ENCODE measurements at places on chromosomes 3 and 15.

GRCh38 chr3:186694288-186695032 lies 22.7 kb upstream of the KNG1 start:
- no peak for DNase-seq

- DNase-seq = no peak
Observed at GRCh38 chr3:103657756-103658155, 1222.9 kb downstream of the ZPLD1 start.

DNA sequence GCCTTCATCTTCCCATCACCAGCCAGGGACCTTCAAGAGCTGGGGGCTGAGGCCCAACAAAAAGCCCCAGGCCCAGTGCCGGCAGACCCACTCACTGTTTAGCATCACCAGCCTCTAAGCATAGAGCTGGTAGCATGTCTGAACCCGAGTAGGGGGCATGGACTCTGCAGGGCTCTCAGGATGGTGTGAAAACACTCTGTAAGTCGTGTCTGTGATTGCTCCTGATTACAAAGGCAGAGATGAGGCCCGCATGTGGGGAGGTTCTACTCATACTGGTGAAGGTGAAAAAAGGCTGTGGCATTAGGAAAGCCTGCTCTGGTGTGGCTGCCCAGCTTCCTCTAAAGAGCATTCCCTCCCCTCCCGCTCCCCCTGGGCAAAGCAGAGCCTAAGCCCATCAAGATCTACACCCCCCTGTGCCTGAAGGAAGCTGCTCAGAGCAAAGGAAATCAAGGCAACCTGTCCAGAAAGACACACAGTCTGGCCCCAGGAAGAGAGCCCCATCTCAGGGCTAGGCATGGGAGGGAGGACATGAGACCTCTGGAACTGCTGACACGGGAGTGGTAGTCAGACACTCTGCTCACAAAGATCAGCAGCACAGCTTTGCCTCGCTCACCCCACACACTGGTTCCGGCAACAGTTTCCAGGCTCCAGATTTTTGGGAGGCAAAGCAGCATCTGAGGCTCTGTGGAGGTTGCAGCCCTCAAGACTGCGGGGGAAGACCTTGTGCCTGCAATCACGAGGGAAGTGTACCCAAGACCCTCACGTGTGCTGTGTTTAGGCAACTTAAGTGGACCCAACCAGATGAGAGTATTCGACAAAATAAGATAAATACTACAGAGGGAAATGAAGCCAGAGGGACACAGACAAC lies 36.7 kb downstream of the CCDC12 start:
- no peak for DNase-seq

DNA sequence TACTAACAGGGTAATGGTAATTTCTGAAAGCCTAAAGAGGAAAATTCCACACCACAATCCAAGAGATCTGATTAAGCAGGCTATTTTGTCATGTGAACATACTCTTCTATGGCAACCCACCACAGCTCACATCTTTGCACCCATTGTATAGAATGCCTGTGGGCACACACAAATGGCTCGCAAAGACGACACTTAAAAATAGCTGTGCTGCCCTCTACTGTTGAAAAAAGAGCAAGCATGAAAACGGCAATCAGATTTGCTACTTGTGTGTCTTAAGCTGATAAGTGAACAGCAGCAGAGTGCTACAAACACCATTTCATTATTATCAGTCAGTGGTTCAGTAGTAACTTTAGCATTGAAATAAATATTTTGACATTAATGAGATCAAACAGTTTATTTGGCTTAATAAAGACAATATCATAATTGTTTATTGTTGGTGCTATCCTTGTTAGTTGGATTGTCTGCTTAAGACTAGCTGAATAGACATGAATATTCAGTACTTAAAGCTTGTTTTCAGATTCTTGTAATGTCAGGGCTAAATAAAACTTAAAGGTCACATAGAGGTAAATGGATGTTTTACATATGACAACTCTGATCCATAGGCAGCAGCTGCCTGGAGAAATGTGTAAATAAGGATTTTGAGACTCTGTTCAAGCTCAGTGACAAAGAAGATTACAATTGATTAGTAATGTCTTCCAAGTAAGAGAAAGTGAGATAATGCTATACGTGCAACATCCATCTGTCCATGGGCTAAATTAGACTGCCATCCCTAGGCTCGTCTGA lies 199.1 kb downstream of the LRRN1 start:
- DNase-seq = peak; percentile 3

- no peak for DNase-seq
Observed at GRCh38 chr3:124824286-124824915, 62.8 kb downstream of the ITGB5 start.

DNA sequence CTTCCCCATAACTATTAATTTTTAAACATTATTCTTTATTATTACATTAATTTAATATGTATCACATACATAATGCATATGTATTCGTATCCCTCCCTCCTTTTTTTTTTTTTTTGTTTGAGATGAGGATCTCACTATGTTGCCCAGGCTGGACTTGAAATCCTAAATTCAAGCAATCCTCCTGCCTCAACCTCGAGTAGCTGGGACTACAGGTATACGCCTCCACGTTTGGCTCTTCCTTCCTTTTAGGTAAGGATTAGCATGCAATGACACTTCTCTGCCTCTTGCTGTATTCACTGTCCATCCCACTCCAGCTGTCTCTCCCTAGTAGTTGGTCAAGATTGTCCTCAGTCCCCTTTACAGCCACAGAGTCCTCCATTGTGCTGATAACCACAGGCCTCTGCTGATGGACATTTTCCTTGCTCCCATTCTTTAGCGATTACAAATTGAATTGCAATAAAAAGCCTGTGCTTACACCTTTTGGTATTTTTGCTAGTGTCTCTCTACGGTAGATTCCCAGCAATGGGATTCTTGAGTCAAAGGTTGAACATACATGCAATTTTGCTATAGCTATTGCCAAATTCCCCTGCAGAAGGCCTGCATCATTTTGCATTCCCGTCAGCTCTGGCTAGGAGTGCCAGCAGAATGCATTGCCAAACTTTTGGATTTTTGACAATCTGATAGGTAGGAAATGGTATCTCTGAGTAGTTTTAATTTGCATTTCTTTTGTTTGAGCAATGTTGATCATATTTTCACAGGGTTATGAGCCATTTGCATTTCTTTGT lies 156.6 kb downstream of the SMAD6 start:
- no peak for DNase-seq

Data from CD4-positive, alpha-beta memory T cell (primary cell).